Cerebellum (tissue), 4 donors: ENCODE measurements at places on chromosomes 6 and 20. TPM values are rescaled to one million over a fixed set of nuclear protein-coding genes. Genes with fewer than 3 reads are reported as not detected.

The TCF15 gene
- 0.36 TPM for total RNA-seq

The KCNQ5 gene
- 4.1 TPM for total RNA-seq

The SLC16A10 gene
- 12.1 TPM for total RNA-seq

The SLC17A1 gene
- not detected for total RNA-seq

The TRIM10 gene
- total RNA-seq = 0.36 TPM

The FLRT3 gene
- 40.5 TPM for total RNA-seq

The MARCKS gene
- total RNA-seq = 251 TPM

The ECT2L gene
- total RNA-seq = 0.45 TPM

The PAK5 gene
- 27.8 TPM for total RNA-seq

The HLA-DRB5 gene
- total RNA-seq = not detected

The SEL1L2 gene
- total RNA-seq = not detected

The MUCL3 gene
- total RNA-seq = not detected

The NHLRC1 gene
- 2.8 TPM for total RNA-seq

The MEI4 gene
- 0.73 TPM for total RNA-seq

The CD109 gene
- total RNA-seq = 3.1 TPM

The TSPO2 gene
- not detected for total RNA-seq

The FUCA2 gene
- total RNA-seq = 14.2 TPM

The EGFL8 gene
- 7.5 TPM for total RNA-seq

The SLC13A3 gene
- total RNA-seq = 9.8 TPM

The CALHM5 gene
- total RNA-seq = 0.91 TPM

The MAPK13 gene
- 3.5 TPM for total RNA-seq

The SIRPD gene
- total RNA-seq = not detected

The SOX18 gene
- 1.6 TPM for total RNA-seq

The RIPOR2 gene
- total RNA-seq = 34.9 TPM

The BTNL2 gene
- total RNA-seq = 0.18 TPM

The RIN2 gene
- 37.4 TPM for total RNA-seq

The COL12A1 gene
- 42.9 TPM for total RNA-seq
